ENCODE measurements at places on chromosomes 7 and 10.

- DNase-seq, result peak; percentile 62
Measured at GRCh38 chr7:102874166-102874829, 38.5 kb upstream of the LRRC17 start.

DNA sequence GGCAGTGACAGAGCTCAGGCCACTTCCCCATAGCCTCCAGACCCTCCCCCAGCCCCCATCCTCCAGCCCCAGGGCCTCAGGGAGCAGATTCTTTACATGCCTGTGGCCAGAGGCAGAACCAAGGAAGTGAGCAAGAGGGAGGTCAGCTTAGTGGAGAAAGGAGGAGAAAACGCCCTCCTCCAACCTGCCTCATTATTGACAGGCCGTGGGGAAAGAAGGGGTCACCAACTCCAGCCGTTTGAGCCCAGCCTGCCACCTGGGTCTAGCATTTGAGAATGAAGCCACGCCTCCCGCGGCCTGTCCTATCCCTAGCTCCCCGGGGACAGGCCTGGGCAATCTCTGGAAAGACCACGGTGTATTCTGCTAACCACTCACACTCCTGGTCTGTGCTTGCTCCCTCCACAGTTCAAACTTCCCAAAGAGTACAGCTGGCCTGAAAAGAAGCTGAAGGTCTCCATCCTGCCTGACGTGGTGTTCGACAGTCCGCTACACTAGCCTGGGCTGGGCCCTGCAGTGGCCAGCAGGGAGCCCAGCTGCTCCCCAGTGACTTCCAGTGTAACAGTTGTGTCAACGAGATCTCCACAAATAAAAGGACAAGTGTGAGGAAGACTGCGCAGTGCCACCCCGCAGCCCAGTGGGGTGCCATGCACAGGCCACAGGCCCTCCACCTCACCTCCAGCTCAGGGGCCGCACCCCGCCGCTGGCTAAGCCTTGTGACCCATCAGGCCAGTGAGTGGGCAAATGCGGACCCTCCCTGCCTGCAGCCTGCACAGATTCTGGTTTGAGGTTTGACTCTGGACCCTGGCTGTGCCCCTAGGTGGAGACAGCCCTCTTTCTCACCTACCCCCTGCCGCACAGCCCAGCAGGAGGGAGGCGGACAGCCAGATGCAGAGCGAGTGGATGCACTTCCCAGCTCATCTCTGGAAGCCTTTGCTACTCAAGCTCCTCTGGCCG is 14.3 kb upstream of the TRIM8 start:
- DNase-seq, result peak; percentile 78

- DNase-seq, result no peak
Measured at GRCh38 chr7:9645756-9646155, 1212.3 kb downstream of the NXPH1 start.

GRCh38 chr10:22978287-22978686 is 50.4 kb downstream of the ARMC3 start:
- DNase-seq, result no peak

DNA sequence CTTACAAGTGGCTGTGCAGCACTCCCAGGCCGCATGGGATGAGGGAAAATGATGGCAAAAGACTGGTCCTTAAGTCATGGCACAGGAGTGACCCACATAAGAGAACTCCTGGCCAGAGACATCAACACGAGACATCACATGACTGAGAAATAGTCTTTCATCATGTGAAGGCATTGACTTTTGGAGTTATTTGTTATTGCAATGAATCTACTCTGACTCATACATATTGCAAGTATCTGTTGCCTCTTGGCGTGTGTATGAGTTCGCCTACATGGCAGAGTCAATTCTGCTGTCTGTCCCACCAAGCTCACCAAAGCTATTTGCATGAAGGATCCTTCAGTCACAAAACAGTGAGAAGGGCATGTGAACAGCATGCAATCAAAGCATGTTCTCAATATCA is 59.7 kb upstream of the HABP2 start:
- peak; percentile 57 for DNase-seq

DNA sequence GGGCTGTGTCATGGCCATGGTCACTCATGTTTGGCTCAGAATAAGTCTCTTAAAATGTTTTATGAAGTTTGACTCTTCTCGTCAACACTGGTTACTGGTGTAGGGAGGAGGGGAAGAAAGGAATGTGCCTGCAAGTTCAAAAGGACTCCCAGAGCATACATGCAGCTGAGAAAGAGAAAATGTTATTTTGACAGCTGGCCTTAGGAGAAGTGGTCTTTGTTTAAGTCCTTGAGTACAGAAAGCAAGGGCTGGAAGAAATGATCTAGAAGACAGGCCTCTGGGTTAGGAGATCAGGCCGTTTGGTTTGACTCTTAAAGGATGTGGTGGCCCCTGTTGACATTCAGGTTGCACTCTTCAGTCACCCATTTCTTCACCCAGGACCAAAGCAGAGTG is 245.5 kb downstream of the REEP3 start:
- peak; percentile 13 for DNase-seq

DNA sequence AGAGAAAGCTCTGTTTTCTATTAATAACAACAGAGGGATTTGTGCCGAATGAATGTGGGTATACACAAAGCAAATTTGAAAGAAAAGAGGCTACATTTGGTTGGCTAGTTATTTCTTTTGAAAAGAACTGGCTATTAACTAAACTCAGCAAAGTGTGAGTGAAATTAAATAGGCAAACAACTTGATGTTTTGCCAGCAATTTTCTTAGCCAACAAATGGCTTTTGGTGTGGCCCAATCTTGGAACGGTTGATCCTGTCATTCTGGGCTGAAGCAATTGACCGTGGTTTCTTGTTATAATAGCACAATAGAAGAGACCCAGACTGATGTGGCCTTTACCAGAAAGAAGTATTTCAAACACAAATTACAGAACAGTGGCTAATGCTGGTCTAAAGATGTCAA is 898.6 kb downstream of the KCNMA1 start:
- DNase-seq, result no peak

GRCh38 chr7:26376175-26376917 is 84.7 kb downstream of the SNX10 start:
- no peak for DNase-seq

GRCh38 chr7:120588862-120589261 is 269.1 kb downstream of the TSPAN12 start:
- DNase-seq, result no peak

DNA sequence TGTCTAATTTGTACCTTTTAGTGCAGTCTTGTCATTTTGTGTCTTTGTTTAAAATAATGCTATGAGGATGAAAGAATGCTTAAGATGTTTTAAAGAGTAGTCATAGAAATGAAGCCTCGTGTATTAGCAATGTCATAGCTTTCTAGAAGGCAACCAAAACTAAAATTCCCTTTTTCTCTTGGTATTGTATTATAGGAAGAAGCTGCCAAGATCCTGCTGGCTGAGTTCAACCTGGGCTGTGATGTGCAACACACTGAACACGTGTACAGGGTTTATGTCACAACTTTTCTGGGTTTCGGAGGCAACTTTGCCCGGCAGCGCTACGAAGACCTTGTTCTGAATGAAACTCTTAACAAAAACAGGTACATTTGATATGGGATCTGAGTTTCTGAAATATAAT is 36.2 kb downstream of the COX15 start:
- no peak for DNase-seq

DNA sequence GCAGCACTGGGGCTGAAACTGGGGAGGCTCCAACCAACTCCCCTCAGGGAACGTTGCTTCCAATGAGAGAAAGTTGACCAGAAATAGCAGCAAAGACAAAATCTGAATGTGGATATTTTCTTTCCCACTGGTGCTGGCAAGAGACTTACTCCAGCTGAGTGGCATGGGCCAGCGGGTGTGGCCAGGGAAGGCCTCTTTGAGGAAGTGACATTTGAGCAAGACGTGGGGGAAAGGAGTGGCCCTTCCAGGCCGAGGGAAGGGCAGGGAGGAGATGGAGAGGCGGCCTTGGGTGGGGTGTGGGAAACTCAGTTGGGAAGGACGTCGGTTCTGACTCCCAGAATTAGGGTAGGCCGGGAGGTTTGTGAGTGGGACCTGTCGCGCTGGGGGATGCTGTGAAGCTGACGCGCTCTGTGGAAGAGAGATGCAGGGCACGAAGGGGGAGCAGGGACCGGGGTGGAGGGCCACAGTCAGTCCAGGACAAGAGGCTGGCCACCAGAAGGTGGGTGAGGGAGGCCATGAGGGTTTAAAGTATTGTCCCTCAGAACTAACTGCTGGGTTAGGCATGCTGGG is 96.7 kb upstream of the IKZF1 start:
- DNase-seq, result no peak

GRCh38 chr10:110780704-110781103 is 91.0 kb upstream of the PDCD4 start:
- DNase-seq, result no peak

DNA sequence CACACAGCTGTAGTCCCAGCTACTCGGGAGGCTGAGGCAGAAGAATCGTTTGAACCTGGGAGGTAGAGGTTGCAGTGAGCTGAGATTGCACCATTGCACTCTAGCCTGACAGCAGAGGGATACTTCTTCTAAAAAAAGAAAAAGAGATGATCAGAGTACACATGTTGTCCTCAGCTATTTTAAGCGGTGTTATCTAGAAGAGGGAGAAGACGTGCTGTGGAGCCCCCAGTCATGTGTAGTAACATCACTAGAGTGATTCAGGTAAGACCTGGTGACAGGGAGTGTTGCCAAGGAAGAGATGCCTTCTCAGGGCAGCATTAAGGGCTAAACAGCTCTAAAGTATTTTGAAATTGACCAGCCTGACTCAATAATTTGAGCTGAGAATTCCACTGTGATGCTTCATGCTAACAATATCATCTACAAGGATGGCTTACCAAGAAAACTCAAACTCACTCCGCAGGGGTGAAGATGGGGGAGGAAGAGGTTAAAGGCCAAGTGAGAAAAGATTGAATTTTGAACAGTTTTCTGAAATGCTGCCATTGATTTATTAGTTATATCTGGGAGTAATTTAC is 97.4 kb downstream of the KLF6 start:
- no peak for DNase-seq

DNA sequence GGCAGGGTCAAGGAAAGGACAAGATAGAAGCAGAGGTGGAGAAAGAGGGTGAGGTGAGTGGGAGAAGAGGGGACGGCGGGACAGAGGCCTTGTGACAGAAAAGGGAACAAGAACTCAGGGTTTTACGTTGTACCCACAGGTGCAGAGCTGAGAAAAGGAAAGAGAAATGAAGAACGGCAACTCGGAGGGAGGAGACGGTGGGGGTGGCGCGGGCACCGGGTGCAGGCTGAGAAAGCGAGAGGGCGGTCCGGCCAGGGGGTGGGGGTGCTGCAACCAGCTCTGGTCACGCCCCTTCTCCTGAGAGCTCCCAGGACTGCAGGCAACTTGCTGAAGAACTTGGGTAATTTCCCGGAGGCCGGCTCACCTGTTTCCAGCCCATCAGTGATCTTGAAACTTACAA is 65.3 kb downstream of the CARD11 start:
- DNase-seq, result no peak

- no peak for DNase-seq
Measured at GRCh38 chr10:43879742-43880141, 231.1 kb upstream of the ZNF32 start.

- no peak for DNase-seq
Measured at GRCh38 chr7:74181821-74182220, 7.7 kb downstream of the EIF4H start.

DNA sequence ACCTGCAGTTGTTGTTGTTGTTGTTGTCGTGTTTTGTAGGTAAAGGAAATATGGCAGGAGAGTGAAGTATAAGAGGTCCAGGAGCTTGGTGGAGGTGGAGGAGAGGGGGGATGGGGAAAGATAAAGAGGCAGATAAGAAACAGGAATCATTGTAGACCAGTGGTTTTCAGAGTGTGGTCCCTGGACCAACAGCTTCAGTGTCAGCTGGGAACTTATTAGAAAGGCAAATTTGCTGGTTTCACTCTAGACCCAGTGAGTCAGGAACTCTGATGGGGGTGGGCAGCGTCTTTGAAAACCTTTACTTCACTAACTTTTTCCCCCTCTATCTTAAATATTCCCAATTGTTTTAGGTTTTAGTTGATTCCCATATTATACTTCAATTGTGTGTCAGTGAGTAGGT is 241.5 kb downstream of the AUTS2 start:
- no peak for DNase-seq

DNA sequence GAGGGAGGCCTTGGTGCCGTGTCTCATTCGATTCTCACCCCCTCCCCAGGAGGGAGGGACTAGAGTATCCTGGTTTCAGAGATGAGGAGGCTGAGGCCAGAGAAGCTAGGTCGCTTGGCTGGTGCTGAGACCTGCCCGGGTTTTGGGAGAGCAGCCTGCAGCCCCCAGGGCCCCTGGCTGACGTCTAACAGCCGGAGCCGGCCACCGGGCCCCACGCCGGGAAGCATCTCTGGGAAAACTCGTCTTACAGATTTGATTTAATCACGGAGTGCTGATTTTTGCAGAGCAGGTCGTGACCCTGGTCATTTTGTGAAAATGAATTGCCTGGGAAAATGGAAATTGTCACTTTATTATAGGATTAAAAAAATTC is 97.5 kb downstream of the MICALL2 start:
- no peak for DNase-seq

DNA sequence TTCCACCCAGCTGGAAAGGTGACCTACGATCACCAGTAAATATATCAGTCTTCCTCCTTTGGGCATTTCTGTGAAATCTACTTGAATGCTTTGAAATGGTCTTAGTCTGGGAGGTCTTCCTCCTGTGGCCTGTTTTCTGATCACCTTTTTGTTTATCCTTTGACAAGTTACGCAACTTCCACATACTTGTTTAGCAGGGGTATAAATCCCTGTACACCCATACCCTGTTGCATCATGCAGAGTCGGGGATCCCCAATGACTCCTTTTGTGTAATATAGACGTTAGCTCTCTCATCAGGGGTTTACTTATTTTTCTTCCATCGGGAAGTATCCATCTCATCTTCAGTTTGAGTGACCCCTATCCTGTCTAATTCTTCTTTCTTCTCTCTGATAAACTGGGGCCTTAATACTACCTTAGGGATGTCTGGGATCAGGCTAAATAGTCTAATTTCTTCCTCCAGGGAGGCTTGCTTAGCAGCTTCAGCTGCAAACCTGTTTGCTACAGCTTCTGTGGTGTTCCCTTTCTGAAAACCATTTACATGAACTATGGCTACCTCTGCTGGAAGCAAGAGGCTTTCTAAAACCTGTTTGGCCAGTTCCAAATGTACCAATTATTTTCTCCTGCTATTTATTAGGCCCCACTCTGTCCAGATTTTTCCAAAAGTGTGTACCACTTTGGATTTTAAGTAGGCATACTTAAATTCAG is 25.8 kb downstream of the MAPK8 start:
- DNase-seq, result no peak

GRCh38 chr10:30464675-30465074 is 30.7 kb downstream of the MAP3K8 start:
- no peak for DNase-seq

- DNase-seq, result no peak
Measured at GRCh38 chr7:82054544-82054943, 284.7 kb upstream of the HGF start.

DNA sequence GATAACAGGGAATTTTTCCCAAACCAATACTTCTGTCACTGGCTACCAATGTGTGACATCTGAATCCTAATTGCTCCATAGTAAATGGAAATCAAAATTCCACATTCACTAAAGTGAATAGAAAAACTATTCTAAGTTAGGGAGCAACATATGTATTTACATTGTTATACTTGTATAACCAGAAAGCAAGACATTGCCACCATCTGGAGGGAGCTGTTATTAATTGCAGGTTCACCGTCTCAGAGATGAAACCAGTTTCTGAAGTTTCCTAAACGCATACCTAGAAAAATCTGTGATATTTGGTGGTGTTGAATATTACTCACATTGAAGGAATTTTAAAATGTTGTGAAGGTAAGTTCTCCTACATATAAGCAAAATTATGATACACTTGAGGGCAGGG is 390.1 kb downstream of the NXPH1 start:
- DNase-seq, result no peak

GRCh38 chr7:12490107-12490688 is 80.3 kb upstream of the SCIN start:
- no peak for DNase-seq
